Endothelial cell of coronary artery (primary cell): ENCODE measurements at places on chromosomes 1 and 21. TPM values are rescaled to one million over a fixed set of nuclear protein-coding genes. Genes with fewer than 3 reads are reported as not detected.

KRTAP10-4 gene
- total RNA-seq = not detected in 2 replicates

ETV3L gene
- total RNA-seq = not detected in 2 replicates

VANGL2 gene
- not detected in 2 replicates for total RNA-seq

OR2T11 gene
- total RNA-seq = not detected in 2 replicates

FAF1 gene
- 30.5 and 30.8 TPM in 2 replicates for total RNA-seq

ATAD3C gene
- total RNA-seq = under 0.01 TPM in 1 of 2 replicates, not detected in the other

LIN28A gene
- not detected in 2 replicates for total RNA-seq

RSPH1 gene
- 0.09 TPM in 1 of 2 replicates, not detected in the other for total RNA-seq

ESPN gene
- 0.45 and 0.85 TPM in 2 replicates for total RNA-seq

RGSL1 gene
- not detected in 2 replicates for total RNA-seq

S100A1 gene
- total RNA-seq = not detected in 2 replicates

RPTN gene
- 0.19 TPM in 1 of 2 replicates, not detected in the other for total RNA-seq

ATXN7L2 gene
- total RNA-seq = 1.0 and 1.4 TPM in 2 replicates

DMAP1 gene
- total RNA-seq = 22.0 and 25.9 TPM in 2 replicates

GPX7 gene
- total RNA-seq = 16.3 and 16.7 TPM in 2 replicates

SMYD2 gene
- 24.5 and 75.9 TPM in 2 replicates for total RNA-seq

HES4 gene
- 17.0 and 31.4 TPM in 2 replicates for total RNA-seq

DNASE2B gene
- not detected in 2 replicates for total RNA-seq

PKP1 gene
- total RNA-seq = 0.19 TPM in 1 of 2 replicates, not detected in the other

PRDM16 gene
- total RNA-seq = 0.18 and 1.5 TPM in 2 replicates

INSRR gene
- not detected in 2 replicates for total RNA-seq

EFNA3 gene
- total RNA-seq = 1.0 and 1.6 TPM in 2 replicates

FAAH gene
- total RNA-seq = 0.27 and 0.75 TPM in 2 replicates

MPC2 gene
- 18.0 and 23.5 TPM in 2 replicates for total RNA-seq

CCDC27 gene
- total RNA-seq = not detected in 2 replicates

FBXO2 gene
- 0.66 and 0.72 TPM in 2 replicates for total RNA-seq

SIPA1L2 gene
- 19.8 and 23.9 TPM in 2 replicates for total RNA-seq
